HepG2 (cell line): ENCODE measurements at places on chromosomes 3 and 15. TPM values are rescaled to one million over a fixed set of nuclear protein-coding genes. Genes with fewer than 3 reads are reported as not detected.

SLC28A2 gene
- polyA plus RNA-seq = 0.01 TPM in 1 of 2 replicates, not detected in the other

PRTG gene
- 9.7 and 13.2 TPM in 2 replicates for polyA plus RNA-seq

FBLN2 gene
- 0.04 TPM in 1 of 2 replicates, not detected in the other for polyA plus RNA-seq

BLOC1S6 gene
- 10.0 and 11.8 TPM in 2 replicates for polyA plus RNA-seq

ACTC1 gene
- polyA plus RNA-seq = not detected in 2 replicates

NRG4 gene
- polyA plus RNA-seq = 0.01 TPM in 1 of 2 replicates, not detected in the other

SLC15A2 gene
- 0.63 and 1.4 TPM in 2 replicates for polyA plus RNA-seq

RBP2 gene
- polyA plus RNA-seq = 0.17 TPM in 1 of 2 replicates, not detected in the other

SERINC4 gene
- polyA plus RNA-seq = 0.04 TPM in 1 of 2 replicates, not detected in the other

CP gene
- polyA plus RNA-seq = 789 and 863 TPM in 2 replicates

LRRFIP2 gene
- 9.9 and 13.5 TPM in 2 replicates for polyA plus RNA-seq

JAGN1 gene
- polyA plus RNA-seq = 49.9 and 59.1 TPM in 2 replicates

PP2D1 gene
- polyA plus RNA-seq = not detected in 2 replicates
